Bronchial smooth muscle cell (primary cell): ENCODE measurements at places on chromosomes 3 and 15. TPM values are rescaled to one million over a fixed set of nuclear protein-coding genes. Genes with fewer than 3 reads are reported as not detected.

PRSS50 gene
- not detected in 2 replicates for total RNA-seq

GPR149 gene
- total RNA-seq = not detected in 2 replicates

CRABP1 gene
- total RNA-seq = not detected in 2 replicates

PLOD2 gene
- total RNA-seq = 57.5 and 65.9 TPM in 2 replicates

GREM1 gene
- 66.7 and 213 TPM in 2 replicates for total RNA-seq

C2CD4A gene
- total RNA-seq = not detected in 2 replicates

SLC9C1 gene
- not detected in 2 replicates for total RNA-seq

CHRNA3 gene
- under 0.01 TPM in 2 replicates for total RNA-seq

IREB2 gene
- total RNA-seq = 17.9 and 23.8 TPM in 2 replicates

RPP25 gene
- 0.34 and 1.4 TPM in 2 replicates for total RNA-seq
